Fibroblast of the aortic adventitia (primary cell): ENCODE measurements at places on chromosomes 1 and 21. TPM values are rescaled to one million over a fixed set of nuclear protein-coding genes. Genes with fewer than 3 reads are reported as not detected.

- DNase-seq: peak; percentile 25
Observed at GRCh38 chr1:29713857-29714256, 477.5 kb downstream of the PTPRU start.

- peak; percentile 21 for DNase-seq
Observed at GRCh38 chr1:172184506-172185191, 235.8 kb upstream of the C1orf105 start.

The LMOD1 gene
- 14.5 and 22.3 TPM in 2 replicates for total RNA-seq

The RIPK4 gene
- total RNA-seq: 0.45 TPM in 1 of 2 replicates, not detected in the other

DNA sequence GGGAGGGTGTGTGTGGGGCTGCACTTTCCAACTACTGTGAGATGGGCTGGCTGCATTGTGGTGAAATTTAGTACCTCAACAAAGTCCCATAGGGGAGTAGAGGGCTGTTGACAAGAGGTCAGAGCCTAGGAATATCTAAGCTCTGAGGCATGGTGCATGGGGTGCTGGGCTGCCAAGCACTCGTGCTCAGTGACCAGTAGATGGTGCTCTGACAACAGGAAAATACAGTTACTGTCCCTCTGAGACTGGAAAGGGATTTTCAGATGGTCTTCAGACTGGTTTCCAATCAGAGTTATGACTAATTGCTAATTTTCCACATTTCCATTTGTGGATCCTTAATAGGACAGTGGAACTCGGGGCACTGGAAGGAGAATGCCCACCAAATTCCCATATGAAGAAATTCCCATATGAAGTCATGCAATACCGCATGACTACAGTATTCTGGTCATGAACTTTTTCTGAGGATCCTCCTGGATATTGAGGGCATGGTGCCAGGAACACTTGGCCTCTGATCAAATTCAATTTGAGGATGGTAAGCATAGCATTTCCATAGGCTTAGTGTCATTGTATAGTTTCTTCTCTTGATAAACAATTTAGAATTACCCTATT, 4.1 kb upstream of the CACNA1E start:
- DNase-seq: peak; percentile 76

DNA sequence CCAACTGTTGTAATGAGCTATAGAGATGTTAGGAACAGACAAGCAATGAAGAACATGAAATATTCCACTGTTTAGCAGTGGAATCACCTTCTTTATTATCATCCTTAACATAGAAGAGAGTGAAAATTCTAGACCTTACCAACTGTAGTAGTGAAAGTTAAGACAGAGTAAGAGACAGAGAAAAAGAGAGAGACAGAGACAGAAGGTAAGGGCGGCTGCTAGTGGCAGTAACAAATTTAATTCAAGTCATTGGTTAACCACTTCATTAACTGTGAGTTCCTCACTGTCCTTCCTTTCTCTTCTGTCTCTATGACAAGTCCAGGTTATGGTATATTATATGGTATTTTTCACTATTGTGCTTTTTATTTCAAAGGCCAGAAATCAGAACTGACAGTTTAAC, 355.7 kb upstream of the ESRRG start:
- no peak for DNase-seq

The OR2W3 gene
- not detected in 2 replicates for total RNA-seq

GRCh38 chr1:171754971-171755370, 13.1 kb upstream of the VAMP4 start:
- no peak for DNase-seq

- no peak for DNase-seq
Observed at GRCh38 chr1:12502336-12503109, 115.5 kb downstream of the DHRS3 start.

GRCh38 chr1:198253668-198254067, 96.9 kb downstream of the NEK7 start:
- DNase-seq: peak; percentile 69

The SLAMF9 gene
- total RNA-seq: not detected in 2 replicates

DNA sequence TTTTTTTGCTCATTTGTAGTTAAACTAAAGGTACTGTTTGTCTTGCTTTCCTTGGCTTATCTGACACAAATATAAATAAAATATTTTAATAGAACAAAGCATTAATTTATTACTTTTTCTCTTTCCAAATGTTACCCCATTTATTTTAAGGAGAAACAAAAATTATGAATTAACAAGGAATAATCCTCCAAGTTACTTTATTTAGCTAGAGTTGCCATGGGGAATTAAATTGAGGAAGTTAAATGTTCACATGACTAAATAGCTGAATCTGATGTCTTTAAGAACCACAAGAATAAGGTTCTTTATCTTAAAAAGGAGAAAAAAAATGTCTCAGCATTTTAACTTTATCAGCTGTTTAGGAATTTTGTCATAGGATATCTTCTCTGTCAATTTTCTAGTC, 12.3 kb downstream of the ATG4C start:
- DNase-seq: no peak

DNA sequence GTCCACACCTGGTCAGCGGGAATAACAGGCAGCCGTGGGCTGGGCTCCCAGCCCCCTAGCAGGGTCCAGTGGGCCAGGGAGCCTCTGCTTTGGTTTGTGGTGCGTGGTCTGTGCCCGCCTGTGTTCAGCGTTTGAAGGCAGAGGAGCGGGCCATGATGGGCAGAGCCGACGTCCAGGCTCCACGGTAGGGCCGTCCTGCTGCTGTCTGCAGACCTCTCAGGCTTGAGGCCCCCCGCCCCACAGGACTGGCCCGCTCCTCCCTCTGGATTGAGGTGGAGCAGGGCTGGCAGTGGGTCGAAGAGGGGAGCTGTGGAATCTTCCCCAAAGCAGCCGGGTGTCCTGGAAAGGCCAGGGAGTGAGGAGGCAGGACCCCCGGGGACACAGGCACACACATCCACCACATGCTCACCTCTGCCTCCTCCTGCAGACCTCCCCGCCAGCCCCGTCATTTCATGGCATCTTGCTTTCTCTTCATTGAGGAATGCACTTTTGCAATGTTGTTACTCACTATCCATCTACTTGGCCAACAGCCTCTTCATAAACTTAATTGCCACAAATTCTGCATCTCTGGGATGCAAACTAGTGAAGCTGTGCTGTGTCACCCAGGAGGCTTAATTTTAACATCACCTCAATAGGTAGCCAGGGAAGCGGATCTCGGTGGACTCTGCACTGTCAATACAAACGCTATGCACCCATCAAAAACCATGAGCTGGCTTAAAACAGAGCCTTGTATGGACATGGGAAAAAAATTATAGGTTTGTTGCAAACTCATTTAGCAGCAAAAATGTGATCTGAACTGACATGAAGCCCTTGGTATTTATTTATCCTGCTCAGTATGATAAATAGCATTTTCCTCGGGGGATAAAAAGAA, 85.9 kb downstream of the PDE9A start:
- no peak for DNase-seq

The SNX7 gene
- total RNA-seq: 80.3 and 83.0 TPM in 2 replicates

DNA sequence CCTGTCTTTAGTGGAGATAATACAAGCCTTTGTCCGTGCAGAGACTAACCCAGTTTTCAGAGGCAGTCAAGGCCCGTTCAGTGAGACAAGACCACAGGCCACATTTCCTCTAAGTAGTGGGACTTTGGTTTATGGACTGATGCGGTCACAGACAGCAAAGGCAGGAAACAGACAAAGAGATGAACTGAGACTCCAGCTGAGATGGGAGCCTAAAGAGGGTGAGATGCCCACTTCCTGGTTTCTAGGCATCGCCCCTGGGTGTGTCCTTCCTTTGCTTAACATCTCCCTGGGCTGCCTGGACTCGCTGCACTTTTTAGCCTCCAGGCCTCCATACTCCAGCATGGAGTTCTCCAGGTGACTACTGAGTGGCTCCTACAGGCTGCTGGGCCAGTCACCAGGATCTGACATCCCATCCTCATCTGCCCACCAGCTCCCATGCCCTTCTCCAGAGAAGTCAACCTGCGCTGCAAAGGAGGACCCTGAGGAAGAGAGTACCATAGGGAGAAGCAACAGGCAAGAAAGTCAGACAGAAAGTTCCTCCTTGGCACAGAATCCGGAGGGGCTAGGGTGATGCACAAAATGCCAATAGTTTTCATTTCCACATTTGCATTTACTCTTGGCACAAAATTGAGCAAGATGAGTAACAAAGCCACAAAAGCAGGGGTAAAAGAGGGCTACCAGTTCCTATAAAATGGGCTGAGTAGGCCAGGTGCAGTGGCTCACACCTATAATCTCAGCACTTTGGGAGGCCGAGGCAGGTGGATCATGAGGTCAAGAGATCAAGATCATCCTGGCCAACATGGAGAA, 15.1 kb downstream of the THEMIS2 start:
- no peak for DNase-seq

The KRTAP10-2 gene
- total RNA-seq: not detected in 2 replicates

DNA sequence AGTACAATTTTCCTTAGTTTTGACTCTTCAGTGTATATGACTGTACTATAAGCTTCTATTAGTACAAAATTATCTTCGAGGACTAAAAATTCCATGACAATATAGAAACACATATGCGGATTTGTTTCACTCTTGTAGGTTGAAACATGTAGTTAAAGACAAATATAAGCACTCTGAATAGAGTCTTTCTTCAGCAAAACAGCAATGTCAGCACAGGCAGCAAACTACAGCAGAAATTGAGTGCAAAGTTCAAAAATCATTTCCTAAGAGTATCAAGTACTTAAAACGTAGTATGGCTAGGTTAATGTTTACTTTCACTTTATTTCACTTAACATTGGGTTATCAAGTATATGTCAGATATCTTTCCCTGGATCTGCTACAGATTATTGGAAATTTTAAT, 106.7 kb downstream of the FAF1 start:
- no peak for DNase-seq

The ABCG1 gene
- 0.08 and 0.09 TPM in 2 replicates for total RNA-seq

GRCh38 chr1:53693339-53693738, 45.6 kb downstream of the GLIS1 start:
- DNase-seq: no peak

The USH2A gene
- total RNA-seq: under 0.01 TPM in 1 of 2 replicates, not detected in the other

DNA sequence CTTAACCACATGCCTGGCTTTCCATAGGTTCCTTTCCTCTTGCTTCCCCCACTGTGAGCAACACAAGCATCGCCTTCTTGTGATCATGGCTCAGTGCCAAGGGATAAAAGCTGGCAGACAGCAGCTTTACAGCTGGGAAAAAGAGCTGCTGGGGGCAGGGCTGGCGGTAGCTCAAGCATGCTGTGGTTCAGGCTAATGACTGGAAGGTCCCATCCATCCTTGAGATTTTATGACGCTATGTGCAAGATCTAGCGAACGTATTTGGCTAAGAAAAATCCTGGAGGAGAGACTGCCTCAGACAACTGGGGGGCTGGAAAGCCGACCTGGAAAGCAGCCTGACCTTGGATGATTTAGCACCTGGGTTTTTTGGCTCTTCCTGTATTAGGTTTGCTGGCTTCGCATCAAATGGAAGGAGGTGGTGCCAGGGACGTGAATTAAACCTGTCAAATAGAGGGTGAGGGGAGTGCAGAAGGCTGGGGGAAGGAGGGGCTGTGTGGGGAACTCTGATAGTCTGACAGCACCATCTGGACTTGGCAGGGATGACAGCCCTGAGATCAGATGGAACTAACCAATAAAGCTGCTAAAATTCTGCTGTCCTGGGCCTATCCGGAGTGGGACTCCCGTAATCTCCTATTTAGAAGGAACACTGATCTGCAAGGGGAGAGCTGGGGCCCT, 34.8 kb downstream of the ZMYND12 start:
- peak; percentile 89 for DNase-seq

- DNase-seq: no peak
Observed at GRCh38 chr21:43301409-43302061, 125.4 kb downstream of the SIK1 start.

DNA sequence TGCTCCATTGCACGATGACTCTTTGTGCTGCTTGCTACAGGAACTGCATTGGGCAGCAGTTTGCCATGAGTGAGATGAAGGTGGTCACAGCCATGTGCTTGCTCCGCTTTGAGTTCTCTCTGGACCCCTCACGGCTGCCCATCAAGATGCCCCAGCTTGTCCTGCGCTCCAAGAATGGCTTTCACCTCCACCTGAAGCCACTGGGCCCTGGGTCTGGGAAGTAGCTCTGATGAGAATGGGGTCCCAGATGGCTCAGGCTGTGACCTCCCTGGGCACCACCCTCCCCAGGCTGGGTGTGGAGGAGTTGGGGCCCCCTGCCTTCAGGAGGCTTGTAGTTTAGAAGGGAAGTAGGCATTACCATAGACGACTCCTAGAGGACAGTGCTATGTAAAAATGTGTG, 19.7 kb downstream of the CYP4B1 start:
- no peak for DNase-seq

The RNPC3 gene
- total RNA-seq: 19.9 and 31.5 TPM in 2 replicates

The BCAR3 gene
- total RNA-seq: 20.6 and 34.4 TPM in 2 replicates

GRCh38 chr1:91948501-91949355, 473 bp upstream of the BRDT start:
- no peak for DNase-seq

DNA sequence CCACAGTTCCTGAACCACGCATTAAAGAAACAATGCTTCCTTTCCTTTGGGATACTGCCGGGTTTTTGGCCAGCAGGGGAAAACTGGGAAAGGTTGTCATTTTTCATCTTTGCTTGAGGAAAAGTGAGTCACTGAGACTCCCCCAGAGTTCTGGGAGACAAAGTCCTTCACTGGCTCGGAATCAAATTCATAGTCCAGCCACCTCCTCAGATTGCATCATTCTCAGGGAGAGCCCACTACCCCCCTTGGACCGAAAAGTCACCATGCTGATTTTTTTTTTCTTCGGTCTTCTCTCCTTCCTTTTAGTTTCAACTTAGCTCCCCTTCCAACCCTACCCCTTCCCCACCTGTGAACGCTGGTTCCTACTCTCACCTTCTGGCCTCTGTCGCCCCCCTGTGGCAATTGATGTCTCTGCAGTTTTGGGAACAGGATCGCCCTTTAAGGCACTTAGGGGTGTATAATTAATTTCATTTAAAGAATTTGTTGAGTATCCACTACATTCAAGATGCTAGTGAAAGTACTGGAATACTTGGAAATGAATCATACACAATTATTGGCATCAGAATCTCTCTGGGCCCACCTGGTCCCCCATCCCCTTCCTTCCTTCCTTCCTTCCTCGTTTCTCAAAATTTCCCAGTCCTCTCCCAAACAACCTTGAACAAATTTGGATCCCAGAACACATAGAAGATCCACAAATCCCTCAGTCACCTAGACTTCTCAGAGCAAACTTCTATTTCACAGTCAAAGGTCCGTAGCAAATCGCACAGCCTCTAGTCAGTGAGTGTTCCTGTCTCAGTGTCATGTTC, 6.9 kb downstream of the ACKR1 start:
- peak; percentile 31 for DNase-seq

- DNase-seq: no peak
Observed at GRCh38 chr1:149987297-149987595, 23.3 kb downstream of the OTUD7B start.

The AXDND1 gene
- 0.25 and 0.36 TPM in 2 replicates for total RNA-seq

The ANGPTL3 gene
- total RNA-seq: under 0.01 TPM in 1 of 2 replicates, not detected in the other

GRCh38 chr21:41632748-41633475, 125.0 kb upstream of the TMPRSS2 start:
- no peak for DNase-seq

The VAV3 gene
- total RNA-seq: 0.09 TPM in 1 of 2 replicates, not detected in the other

The LHX8 gene
- total RNA-seq: 0.09 TPM in 1 of 2 replicates, not detected in the other

- DNase-seq: no peak
Observed at GRCh38 chr1:232992227-232992626, 41.8 kb downstream of the NTPCR start.

The OR6N1 gene
- total RNA-seq: 0.16 TPM in 1 of 2 replicates, not detected in the other

The RNF223 gene
- total RNA-seq: not detected in 2 replicates

GRCh38 chr1:16120940-16121410, 34.9 kb downstream of the EPHA2 start:
- no peak for DNase-seq
